ENCODE measurements at places on chromosomes 5 and 9.

DNA sequence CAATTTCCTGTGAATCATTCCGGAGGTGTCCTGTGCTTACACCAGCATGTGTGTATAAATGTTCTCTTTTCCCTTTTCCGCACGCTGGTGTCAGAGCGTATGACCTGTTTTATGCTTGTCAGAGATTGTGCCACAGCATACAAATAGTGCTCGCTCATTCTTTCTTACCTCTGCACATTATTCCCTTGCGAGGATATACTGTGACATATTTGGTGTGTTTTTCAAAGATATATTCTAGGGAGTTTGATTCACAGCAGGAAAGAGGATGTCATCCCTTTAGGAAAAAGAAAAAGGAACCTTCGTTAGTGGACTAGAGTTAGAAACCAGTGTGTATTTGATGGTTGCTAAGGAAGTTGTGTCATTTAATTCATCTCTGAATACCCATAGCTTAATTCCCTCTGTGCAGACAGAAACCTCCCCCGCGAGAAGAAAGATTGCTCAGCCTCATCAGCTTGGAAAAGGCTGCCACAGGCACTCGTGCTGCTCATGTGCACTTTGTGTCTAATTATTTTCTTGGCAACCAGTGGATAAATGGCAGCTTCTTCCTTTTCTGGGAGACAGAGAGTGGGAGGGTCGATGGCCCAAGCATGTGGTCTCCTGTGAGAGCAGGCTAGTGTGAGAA lies 14.7 kb upstream of the CCIN start:
- DNase-seq, result no peak

GRCh38 chr5:173563246-173563645 lies 53.2 kb downstream of the BOD1 start:
- no peak for DNase-seq

DNA sequence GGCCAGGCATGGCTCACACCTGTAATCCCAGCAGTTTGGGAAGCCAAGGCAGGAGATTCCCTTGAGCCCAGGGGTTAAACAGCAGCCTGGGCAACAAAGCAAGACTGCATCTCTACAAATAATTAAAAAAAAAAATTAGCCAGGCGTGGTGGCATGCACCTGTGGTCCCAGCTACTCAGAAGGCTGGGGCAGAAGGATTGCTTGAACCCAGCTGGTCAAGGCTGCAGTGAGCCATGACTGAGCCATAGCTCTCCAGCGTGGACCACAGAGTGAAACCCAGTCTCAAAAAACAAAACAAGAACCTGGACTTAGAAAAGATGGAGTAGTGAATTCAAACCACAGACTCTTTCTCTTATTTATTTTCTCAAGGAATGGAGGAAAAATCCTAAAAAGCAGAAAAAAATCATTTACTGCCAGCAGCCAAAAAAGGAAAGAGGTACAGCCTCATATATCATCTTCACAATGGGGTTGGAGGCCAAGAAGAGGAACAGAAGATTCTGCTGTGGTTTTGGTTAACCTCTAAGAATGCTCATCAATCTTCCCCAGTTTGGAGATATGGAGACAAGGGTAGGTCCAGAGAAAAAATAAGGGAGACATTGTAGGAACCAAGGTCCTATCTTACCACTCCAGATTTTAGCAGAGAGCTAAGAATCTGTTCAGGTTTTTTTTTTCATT lies 40.0 kb upstream of the MYO10 start:
- no peak for DNase-seq

DNA sequence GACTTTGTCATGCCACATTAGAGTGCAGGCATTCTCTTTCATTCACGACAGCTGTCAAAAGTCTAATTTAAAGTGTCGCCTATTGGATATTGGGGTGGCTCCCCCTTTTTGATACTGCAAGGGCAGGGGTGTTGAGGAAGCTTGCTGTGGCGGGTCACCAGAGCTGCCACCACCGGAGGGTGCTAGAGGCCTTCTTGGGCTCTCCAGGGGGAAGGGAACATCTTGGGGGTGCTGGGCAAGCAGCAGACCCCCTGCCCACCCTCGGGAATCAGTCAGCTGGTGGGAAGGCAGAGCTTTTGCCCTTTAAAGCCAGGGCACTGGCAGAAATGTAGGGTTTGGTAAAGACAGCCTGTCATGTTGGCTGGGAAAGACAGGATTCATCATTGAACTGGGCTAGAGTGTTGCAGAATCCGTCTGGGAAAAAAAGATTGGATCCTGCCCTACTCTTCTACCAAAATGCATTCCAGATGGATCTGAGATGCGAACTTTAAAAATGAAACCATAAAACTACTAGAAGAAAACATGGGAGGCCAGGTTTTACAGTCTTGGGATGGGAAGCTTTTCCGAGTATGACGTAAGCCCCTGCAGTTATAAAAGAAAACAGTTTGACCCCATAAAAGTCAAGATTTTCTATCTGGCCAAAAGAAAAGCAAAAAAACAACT lies 22.3 kb downstream of the COL5A1 start:
- no peak for DNase-seq

DNA sequence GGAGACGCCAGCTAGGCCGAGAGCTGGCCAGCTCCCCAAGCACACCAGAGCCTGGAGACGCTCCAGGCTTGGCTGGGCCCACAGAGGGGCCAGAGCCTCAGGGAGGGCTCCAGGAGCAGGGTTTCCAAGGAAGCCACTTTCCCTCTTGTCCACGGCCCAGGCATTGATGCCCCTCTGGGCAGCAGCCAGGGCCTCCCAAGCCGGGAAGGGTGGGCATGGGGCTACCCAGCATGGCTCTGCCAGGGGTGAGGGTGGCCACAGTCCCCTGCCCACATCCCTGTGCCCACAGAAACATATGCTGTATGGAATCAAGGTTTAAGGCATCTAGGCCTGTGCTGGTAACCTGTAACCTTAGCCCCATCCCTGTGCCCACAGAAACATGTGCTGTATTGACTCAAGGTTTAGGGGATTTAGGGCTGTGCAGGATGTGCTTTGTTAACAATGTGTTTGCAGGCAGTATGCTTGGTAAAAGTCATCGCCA lies 1.5 kb upstream of the DPP7 start:
- DNase-seq, result no peak

DNA sequence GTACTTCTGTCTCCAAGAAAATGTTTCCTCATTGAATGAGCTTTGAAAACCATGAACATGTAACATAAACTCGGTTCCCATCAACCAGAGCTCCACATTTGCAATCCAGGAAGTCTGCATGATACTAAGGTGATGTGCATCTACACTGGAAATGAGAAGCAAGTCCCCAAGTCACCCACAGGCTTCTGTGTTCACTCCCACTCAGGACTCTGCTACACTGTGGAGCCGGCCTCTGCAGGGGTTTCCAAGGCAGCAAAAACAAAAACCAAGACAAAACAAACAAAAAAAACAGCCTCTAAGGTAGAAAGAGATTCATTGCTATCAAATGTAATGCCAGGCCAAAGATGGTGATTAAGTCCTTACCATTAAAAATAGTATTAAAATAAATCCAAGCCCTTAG lies 593.7 kb downstream of the IRX1 start:
- no peak for DNase-seq

DNA sequence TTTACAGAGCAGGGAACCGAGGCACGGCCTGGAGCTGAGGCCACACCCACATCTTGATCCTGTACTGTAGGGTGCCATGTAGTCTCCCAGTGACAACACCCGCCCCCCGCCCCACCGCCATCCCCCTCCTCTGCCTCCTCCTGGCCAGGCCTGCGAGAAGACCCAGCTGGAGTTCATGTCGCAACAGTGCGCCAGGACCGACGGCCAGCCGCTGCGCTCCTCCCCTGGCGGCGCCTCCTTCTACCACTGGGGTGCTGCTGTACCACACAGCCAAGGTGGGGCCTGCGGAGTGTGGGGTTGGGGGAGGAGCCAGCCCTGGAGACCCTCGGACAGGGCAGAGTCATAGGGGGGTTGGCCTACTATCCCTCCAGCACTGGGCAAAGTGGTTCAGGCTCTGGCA lies 14.5 kb downstream of the ADAMTS13 start:
- DNase-seq, result no peak

- no peak for DNase-seq
These were observed 289.4 kb downstream of the PDE4D start for GRCh38 chr5:59604111-59604510.

- no peak for DNase-seq
These were observed 1978.6 kb upstream of the CDH6 start for GRCh38 chr5:29214839-29215238.

GRCh38 chr5:73280386-73280785 lies 107.4 kb downstream of the TMEM174 start:
- DNase-seq, result no peak

- peak; percentile 69 for DNase-seq
These were observed at the start of gene CHSY3 for GRCh38 chr5:129904102-129904666. Gene CHSY3 (plus strand): TSS chr5:129904465.

- peak; percentile 85 for DNase-seq
These were observed 10.9 kb upstream of the GADD45G start for GRCh38 chr9:89593727-89594427.

DNA sequence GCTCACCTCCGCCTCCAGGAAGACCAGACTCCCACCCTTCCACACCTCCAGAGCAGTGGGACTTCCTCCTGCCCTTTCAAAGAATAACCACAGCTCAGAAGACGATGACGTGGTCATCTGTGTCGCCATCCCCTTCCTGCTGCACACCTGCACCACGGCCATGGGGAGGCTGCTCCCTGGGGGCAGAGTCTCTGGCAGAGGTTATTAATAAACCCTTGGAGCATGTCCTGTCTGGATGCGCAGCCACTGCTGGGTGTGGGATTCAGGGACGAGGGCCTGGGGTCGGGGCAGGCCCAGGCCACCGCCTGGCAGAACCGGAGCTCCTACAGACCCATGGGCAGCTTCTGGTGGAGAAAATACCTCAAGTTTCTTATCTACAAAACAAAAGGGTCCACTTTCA lies 5.0 kb downstream of the PAEP start:
- DNase-seq, result no peak

GRCh38 chr5:41808294-41808693 lies 61.9 kb downstream of the OXCT1 start:
- no peak for DNase-seq

- DNase-seq, result peak; percentile 89
These were observed 5.3 kb downstream of the RALGDS start for GRCh38 chr9:133115604-133116345.

Measured in activated effector memory CD4-positive, alpha-beta T cell treated with anti-CD3 and anti-CD28 coated beads, Interleukin-2, amount 50 U/mL, for 16 hours (primary cell).